Inflammatory macrophage treated with lipopolysaccharide for 1 hour (primary cell): ENCODE measurements at places on chromosomes 5 and 9.
A peak's percentile ranks its signal among the peaks of the same experiment; 100 is the strongest.

- DNase-seq: no peak
These were observed 123.5 kb downstream of the CTNND2 start for GRCh38 chr5:11780641-11781345.

DNA sequence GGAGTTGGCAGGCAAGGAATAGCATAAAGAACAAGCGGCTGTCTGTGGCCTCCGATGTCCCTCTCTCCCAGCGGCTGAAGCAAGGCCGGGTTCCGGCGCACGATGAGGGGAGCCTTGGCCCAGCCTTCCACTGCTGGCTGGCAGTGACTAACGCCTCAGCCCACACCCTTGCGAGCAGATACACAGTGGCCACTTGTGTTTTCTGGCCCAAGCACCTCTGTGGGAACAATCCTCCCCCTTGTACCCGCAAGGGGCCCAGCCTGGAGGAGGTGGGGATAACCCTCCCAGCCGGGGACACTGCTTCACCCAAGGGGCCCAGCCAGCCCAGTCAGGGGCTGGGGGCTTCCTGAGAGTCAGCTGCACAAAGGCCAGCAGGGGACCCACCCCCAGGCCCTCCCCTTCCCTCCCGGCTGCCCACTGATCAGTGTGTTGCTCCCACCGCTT is 23.2 kb downstream of the STK10 start:
- DNase-seq: no peak

DNA sequence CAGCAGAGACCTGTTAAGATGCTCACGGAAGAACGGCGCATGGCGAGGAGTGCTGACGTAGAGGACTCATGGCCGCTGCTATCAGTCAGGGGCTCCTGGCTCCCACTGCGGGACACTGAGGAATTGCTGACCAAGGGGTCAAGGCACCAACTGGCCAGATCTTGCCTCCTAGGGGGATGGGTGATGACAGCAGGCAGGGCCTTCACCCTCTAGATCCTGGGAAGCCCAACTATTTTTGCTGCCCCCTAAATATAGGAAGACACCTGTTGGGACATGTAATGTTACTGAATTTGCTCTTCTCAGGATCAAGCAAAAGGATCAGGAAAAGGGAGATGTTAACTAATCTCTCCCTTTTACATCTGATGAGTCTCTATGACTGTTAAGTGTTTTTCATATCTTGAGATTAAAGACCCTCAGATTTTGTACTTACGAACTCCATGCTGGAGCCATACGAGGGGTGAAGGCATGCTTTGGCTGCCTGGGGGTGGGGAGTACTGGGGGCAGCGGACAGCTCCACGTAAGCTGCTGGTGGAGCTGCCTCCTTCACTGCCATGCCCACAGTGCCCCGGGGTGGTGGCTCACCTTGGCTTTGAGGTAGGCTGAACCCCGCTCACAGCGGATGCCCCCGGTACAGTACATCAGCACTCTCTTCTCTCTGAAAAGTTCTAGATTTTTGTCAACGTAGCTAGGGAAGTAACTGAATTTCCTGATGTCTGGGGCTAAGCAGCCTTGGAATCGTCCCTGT is 28.1 kb downstream of the TSTD2 start:
- no peak for DNase-seq

GRCh38 chr9:113978725-113979342 is 99.3 kb downstream of the AMBP start:
- no peak for DNase-seq

- peak; percentile 21 for DNase-seq
These were observed 692 bp downstream of the PSAT1 start for GRCh38 chr9:78297672-78297961.

GRCh38 chr9:125150349-125151245 is 7.3 kb upstream of the SCAI start:
- DNase-seq: no peak

- DNase-seq: no peak
These were observed 456.3 kb downstream of the HINT1 start for GRCh38 chr5:130708754-130709153.

DNA sequence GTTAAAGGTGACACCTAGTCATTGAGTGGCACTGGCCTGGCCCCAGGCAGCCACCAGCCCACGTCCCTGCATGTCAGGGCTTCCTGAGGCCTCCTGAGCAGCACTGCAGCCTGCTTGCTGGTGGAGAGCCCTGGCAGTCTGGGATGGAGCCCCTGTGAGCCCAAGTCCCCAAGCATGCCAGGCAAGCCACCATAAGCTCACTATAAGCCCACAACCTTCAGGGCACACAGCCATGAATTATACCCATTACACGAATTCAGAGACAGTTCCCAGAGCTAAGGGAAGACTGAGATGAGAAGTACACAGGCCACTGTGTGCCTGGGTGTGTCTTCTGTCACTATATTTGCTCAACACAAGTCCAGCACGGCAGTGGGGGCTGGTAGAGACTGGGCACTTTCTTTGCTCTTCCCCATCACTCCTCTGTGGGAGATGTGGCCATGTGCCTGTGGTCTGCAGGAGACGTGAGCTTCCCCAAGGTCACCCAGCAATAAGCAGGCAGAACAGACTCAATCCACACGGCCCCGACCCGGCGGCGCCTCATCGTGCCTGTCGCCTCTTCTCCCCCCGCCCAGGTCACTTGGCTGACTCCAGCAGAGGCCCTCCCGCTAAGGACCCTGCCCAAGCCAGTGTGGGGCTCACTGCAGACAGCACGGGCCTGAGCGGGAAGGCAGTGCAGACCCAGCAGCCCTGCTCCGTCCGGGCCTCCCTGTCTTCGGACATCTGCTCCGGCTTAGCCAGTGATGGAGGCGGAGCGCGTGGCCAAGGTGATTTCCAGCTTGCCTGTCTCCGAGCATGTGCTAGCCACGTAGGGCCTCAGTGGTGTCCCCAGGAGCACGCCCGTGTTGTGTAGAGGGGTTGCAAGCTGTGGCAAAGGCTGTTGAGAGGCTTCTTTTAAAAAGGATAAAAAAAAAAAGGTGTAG is 114.8 kb downstream of the WNK2 start:
- DNase-seq: no peak

DNA sequence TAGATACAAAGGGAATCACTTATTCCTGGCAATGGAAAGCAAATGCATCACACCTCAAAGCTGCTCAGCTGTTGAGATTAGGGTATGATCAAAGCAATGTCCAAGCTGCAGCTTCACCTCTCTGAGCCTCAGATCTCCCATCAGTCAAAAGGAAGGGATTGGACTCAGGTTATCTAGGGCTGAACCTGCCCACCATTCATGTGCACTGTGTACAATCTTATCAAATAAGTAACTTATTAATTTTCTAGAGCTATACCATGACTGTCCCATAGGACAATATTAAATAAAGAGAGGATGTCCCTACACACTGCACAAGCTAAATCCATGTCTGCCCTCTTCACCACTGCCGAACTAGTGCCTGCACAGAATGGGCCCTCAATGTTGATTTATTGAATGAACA is 127.0 kb downstream of the HSD17B3 start:
- DNase-seq: no peak

DNA sequence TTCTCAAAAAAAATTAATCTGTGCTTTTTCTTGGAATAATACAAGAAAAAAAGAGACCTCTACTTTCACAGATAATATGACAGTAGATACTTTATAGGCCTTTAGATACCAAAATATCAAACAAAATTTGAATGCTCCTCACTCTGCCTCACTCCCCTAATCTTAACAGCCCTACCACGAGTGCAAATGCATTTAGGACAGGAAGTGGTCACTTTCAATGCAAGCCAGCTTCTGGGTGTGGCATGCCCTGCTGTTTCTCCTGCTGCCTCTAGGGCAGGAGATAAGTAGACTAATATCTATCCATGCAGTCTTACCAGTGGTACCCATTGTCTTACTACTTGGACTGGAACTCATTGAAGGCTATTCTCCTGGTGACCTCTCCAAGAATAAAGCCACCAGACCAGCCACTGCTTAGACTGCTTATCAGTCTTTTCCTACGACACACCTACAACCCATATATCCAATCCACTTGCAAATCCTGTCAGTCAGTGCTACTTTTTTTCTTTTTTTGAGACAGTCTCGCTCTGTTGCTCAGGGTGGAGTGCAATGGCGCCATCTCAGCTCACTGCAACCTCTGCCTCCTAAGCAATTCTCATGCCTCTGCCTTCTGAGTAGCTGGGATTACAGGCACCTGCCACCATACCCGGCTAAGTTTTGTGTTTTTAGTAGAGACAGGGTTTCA is 23.0 kb downstream of the FRRS1L start:
- DNase-seq: peak; percentile 37

- DNase-seq: no peak
These were observed 535.7 kb upstream of the ACO1 start for GRCh38 chr9:31848505-31849285.

GRCh38 chr9:135522137-135522877 is 1.1 kb downstream of the LCN1 start:
- DNase-seq: no peak

DNA sequence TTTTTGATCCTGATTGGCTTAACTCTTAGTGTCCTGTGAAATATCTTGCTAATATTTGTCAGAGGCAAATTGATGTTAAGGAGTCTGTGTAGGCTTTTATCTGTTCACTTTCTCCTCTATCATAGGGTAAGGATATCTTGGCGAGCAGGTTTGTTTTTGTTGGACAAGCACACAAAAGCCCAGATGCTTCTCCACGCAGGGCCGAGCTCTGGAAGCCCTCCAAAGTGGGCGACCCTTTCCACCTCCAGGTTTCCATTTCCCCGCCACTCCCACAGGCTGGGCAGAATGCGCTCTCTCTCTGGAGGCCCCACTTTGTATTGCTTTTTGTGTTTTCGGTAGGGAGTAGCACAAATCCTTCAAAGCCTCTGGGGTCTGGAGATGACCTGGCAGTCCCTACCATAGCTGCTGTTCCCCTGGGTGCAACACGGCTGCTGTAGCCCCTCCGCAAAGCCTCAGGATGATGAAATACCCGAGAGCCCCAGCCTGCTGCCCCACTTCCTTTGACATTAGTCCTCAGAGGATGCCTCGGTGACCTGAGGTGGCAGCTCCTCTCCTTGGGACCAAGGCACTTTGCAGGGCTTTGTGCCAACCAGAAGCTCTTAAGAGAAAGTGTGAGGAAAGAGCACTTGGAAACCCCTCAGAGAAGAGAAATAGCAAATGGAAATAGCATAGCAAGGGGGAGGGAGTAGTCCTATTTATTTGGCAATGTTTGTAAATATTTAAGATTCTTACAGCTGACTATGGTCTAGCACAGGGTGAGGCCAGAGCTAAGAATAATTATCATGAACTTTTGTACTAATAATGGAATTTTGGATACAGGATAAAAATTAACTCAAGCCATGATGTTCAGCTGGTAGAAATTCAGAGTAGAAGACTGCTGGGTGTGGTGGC is 122.8 kb downstream of the ARHGEF28 start:
- DNase-seq: no peak

GRCh38 chr5:100803397-100803796 is 99.7 kb downstream of the ST8SIA4 start:
- DNase-seq: no peak

GRCh38 chr5:102760815-102761214 is 5.7 kb downstream of the PAM start:
- no peak for DNase-seq
